EH (cell line): ENCODE measurements at places on chromosomes 3 and 15.

GRCh38 chr15:62099094-62099601 is 32.4 kb downstream of the C2CD4A start:
- peak; percentile 89 for DNase-seq

GRCh38 chr15:53414167-53414566 is 345.3 kb downstream of the WDR72 start:
- no peak for DNase-seq

DNA sequence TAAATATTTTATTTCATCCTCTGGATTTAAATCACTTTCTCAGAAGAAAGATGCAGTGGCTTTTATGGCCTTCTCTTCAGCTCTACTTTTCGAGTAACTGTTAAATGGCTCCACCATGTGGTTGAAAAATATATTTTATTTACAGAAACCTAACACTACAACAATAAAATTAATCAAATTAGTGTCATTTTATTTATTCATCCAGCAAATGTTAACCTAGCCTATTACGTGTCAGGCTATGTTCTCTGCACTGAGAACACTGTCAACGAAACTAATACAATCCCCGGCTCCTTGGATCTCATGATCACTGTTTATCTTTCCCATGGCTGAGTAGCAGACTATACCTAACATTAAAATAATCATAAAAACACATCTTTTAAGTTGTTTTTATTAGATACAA is 148.0 kb upstream of the OSTN start:
- DNase-seq: peak; percentile 37

- DNase-seq: no peak
These were observed 374.7 kb upstream of the GOLIM4 start for GRCh38 chr3:168470380-168470779.

DNA sequence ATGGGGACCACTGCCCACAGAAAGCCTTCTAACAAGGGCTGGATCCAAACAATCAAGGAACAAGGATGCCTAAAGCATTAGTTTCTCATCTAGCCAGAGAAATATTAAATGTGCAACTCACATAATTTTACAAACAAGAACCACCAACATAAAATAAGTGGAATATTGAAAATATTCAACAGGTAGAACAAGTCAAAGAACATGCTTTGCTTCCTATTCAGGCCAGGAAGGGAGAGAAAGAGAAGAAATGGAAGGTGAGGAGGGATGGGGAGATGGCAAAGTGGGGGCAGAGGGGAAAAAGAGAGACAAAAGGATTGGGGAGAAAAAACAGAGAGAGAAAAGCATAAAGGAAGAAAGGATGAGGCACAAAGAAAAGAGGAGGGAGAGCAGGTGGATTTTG is 63.1 kb downstream of the SLC12A8 start:
- no peak for DNase-seq

DNA sequence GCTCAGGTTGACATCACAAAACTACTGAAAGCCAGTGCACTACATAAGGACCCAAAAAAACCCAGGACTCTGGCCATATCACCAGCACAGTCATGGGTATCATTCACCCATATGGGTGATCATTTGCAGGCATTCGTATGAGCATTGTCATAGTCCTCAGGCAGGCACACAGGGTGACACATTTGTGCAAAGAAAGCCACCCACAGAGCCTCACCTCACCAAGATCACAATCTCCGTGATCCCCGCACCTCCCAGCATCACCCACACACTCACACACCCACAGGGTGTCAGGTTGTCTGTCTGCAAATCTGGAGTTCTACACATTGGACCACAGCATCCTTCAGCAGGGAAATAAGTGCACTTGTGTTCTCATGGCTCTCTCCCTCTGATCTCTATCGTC is 166.0 kb upstream of the LPP start:
- DNase-seq: no peak

- DNase-seq: no peak
These were observed 5.1 kb upstream of the IQSEC1 start for GRCh38 chr3:13078163-13078905.

DNA sequence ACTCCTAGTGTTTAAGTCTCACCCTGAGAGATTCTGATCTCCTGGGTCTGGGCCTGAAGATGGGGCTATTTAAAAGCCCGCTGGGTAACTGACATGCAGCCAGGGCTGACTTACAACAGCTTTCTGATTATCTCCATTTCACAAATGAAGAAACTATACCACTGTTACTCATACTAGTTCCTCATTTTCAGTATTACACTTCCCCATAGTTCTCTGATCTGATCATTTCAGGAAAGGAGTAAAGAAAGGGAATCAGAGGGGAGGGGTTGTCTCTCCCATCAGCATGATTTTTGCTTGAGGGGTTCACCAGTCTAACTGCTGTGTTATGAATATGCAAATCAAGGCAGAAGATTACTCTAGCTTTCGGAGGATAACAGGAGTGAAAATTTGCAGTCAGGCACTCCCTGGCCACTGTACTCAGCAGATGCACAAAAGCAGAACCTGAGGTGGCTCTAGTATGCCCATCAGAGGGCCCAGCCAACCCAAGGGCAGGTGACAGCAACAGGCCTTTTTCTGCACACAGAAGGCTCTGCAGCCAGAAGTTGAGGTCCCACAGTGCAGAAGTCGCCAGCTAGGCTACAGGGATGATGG is 59.4 kb downstream of the DAPK2 start:
- DNase-seq: no peak

- DNase-seq: no peak
These were observed 46.5 kb upstream of the MANF start for GRCh38 chr3:51338632-51339031.

- DNase-seq: no peak
These were observed 52.5 kb downstream of the GRK7 start for GRCh38 chr3:141815667-141816066.

DNA sequence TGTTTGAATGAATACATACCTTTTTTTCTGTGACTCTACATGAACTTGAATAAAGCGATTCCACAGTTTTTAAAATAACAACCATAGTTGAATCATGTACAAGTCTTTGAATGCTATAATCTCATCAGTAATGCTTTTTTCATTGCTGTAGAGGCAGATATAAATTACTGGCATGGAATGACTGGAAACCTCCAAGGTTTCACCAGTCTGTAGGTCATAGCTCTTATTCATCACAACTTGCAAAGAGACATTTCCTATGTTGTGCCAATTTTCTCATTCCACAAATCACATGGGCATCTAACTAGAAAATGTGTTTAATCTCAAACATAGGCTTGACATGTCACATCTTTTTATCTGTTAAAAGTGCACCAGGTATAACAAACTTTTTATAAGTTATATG is 407.1 kb upstream of the KCNMB2 start:
- DNase-seq: no peak

DNA sequence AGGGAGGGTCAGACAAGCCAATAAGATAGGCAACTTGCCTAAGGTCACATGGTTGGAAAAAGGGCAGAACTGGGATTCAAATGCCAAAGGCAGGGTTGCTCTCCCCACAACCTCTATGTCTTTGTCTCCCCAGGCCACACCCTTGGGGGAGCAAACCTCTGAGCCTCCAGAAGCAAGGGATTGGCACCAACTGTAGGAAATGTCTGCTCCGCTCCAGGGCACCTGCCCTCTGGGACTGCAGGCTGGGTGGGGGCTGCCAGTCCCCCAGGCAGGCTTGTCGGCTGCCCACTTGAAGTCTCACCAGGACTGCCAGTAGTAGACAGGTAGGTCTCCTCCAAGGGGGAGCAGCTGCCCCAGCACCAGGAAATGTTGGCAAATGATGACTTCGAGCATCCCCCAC is 2.0 kb downstream of the FAM3D start:
- no peak for DNase-seq

DNA sequence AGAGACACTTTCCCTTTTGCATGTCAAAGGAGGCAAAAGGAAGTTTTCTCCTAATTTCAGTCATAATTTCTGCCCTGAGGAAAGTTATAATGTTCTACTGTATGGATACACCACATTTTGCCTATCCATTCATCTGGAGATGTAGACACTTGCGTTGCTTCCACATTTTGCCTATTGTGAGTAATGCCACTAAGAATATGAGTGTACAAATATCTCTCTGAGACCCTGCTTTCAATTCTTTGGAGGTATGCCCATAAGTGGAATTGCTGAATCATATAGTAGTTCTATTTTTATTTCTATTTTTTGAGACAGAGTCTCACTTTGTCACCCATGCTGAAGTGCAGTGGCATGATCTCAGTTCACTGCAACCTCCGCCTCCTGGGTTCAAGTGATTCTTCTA is 3.6 kb upstream of the CD276 start:
- peak; percentile 23 for DNase-seq
